ENCODE measurements at places on chromosomes 11 and 22. TPM values are rescaled to one million over a fixed set of nuclear protein-coding genes. Genes with fewer than 3 reads are reported as not detected.

Gene UBASH3B
- polyA plus RNA-seq, result 4.5 TPM

Gene C11orf58
- 379 TPM for polyA plus RNA-seq

- DNase-seq, result no peak
Observed at GRCh38 chr11:1111545-1112212, 37.0 kb downstream of the MUC2 start.

DNA sequence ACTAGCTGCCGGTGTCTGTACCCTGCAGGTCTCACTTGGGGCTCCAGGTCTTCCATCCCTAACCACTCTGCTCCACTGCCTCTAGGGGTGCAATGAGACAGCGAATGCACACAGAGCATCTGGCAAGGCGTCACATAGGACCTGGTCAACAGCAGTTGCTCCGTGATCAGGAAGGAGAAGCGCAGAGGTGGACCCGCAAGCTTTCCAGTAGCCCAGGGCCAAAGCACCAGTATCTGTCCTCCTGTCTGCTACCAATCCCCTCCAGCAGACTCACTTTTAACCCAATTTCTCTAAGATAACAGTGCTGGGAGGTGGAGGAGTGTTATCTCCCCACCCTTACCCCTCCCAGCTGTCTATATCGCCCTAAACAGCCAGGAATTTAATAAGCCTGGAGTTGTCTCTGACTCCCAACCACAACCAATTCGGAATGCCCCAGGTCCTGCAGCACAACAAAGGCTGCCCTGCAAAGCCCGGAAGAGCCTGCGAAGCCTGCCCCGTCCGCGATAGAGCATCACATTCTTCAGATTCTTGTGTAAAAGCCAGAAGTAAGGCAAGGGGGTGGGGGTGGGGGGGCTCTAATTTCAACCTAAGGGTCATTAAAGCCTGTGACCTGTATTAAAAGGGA is 19.3 kb downstream of the MYH9 start:
- DNase-seq, result no peak

DNA sequence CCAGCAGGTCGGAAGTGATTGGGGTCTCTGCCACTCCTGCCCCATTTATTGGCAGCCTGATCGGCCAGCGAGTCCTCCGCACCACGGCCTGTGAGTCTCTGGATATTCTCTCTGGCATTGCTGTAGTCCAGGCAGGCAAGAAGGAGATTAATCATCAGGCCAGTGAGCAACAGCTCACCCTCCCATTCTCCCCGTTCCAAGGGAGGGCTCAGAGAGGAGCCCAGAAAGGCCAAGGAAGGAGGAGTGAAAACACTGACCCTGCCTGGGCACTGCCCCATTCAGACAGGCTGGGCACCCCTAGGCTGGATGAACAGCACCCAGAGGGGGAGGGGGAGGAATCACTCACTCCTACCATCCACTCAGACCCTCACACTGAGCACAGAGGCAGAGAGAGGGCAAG is 3.1 kb downstream of the SAA2 start:
- no peak for DNase-seq

GRCh38 chr11:22742157-22742613 is 75.8 kb downstream of the GAS2 start:
- no peak for DNase-seq
